ENCODE measurements at places on chromosomes 7 and 10. TPM values are rescaled to one million over a fixed set of nuclear protein-coding genes. Genes with fewer than 3 reads are reported as not detected.

The HMX3 gene
- not detected for polyA plus RNA-seq

The UPK3B gene
- polyA plus RNA-seq, result 4.2 TPM

GRCh38 chr7:121451367-121452094 is 55.4 kb upstream of the FAM3C start:
- DNase-seq, result no peak

The METTL27 gene
- polyA plus RNA-seq, result 24.7 TPM

The TET1 gene
- 0.01 TPM for polyA plus RNA-seq

- peak; percentile 98 for DNase-seq
Observed at GRCh38 chr7:92763636-92764423, 72.5 kb downstream of the CDK6 start.

The AGR2 gene
- polyA plus RNA-seq, result 2.1 TPM

All from foreskin keratinocyte (primary cell).